CD4-positive, alpha-beta T cell treated with Interleukin-21 for 1 hour (primary cell): ENCODE measurements at places on chromosomes 5 and 9.

DNA sequence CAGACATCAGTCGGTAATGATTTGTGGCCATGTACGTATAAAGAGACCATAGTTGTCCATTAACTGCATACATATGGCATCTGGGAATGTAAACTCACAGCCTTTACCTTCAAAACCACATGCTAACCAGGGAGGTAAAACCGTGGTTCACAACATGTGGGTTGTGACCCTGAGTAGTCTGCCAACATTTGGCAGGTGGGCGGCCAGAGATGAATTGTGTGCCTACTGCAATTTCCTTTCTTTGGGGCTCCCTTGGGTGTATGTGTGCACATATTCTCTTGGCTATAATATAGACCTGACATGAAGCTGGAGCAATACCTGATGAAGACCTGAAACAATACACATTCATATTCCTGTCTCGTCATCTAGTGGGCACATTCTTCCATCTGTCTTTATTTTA is 396.0 kb downstream of the MLLT3 start:
- no peak for DNase-seq

- DNase-seq = no peak
Observed at GRCh38 chr5:170633235-170634081, 129.6 kb downstream of the KCNIP1 start.

GRCh38 chr5:37121027-37121426 is 128.1 kb downstream of the CPLANE1 start:
- no peak for DNase-seq

DNA sequence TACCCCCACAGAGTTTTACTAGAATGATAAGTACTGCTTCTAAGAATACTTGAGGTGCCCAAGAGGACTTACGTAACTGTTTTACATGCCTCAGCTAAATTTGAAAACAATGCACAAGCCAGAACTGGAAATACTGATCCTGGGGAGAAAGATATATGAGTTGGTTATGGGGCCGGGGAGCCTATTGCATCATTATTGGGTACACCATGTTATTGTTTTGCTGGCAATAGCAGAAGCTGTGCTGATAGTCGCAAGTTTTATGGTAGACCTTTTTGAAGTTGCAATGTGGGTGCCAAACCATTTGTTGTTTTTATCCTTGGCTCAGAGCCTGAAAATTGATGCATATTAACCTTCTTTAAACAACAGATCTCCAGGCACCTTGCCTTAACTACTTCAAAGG is 108.4 kb upstream of the DHFR start:
- no peak for DNase-seq

DNA sequence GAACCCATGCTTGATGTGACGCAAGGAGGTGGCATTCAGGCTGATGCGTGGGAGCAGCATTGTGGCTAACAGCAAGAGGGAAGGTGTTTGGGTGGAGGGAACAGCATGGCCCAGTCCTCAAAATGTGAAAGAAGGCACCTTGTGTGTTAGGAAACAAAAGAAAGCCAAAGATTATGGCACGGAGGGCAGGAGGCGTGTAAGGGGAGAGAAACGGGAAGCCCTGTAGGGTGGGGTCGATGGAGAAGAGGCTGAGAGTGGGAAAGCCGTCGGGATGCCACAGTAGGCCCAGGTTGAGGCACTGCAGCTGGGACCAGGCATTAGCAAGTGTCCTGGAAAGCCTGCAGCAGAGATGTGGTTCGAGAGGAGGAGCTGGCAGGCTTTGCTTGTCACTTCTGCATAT is 241.1 kb downstream of the GADD45G start:
- no peak for DNase-seq
